ENCODE measurements at places on chromosomes 2 and 18. TPM values are rescaled to one million over a fixed set of nuclear protein-coding genes. Genes with fewer than 3 reads are reported as not detected.

FAP gene
- not detected for total RNA-seq

PIGN gene
- total RNA-seq: 37.5 TPM

TRIM43 gene
- not detected for total RNA-seq

POTEE gene
- total RNA-seq: 6.5 TPM

RND3 gene
- total RNA-seq: 4.0 TPM

DNA sequence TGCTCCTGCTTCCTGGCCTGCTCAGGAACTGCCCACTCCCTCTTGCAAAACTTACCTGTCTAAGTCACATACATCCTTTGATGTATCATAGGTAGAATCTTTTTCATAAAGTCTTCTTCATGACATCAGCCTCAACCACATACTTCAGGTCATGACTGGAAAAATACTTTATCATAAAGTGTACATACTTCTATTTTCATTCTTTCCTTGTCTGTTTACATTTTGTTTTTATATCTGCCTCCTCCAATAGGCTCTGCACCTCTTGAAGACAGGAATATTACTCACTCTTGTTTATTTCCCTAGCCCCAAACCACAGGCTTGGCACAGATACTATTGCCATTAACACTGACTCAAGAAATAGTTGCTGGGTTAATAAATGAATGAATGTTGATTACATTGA, 43.6 kb upstream of the ZNF804A start:
- no peak overlapping the region for H3K4me3 ChIP-seq
- H3K27ac ChIP-seq: no peak overlapping the region
- H3K27me3 ChIP-seq: no peaks in the 10 kb centered on the region
- no peak for DNase-seq
- no peaks in the 10 kb centered on the region for H3K4me1 ChIP-seq

DNA sequence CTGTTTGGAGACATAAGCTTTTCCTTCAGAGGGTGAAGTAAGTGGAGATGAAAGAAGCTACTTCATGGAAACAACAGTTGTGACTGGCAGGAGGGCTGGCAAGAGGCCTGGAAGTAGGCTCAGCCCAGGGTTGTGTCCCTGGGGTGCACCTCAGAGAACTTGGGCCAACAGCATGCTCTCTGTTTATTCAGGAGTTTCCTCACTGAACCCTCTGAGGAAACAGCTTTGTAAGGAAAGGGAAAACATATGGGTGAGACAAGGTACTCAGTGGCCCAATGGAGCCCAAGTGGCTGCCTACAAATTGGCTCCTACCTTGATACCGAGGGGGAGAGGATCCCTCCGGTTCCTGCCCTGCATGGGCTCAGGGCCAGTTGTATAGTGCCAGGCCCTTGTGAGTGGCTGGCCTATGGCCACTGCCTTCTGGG, 115.5 kb upstream of the ITGA6 start:
- no peaks in the 10 kb centered on the region for H3K27me3 ChIP-seq
- no peaks in the 10 kb centered on the region for H3K36me3 ChIP-seq
- no peak overlapping the region for H3K27ac ChIP-seq
- H3K4me3 ChIP-seq: no peak overlapping the region
- H3K4me1 ChIP-seq: no peaks in the 10 kb centered on the region
- no peak for DNase-seq

- H3K27ac ChIP-seq: no peak overlapping the region
- H3K4me1 ChIP-seq: no peaks in the 10 kb centered on the region
- no peak for DNase-seq
- H3K36me3 ChIP-seq: no peaks in the 10 kb centered on the region
- no peaks in the 10 kb centered on the region for H3K27me3 ChIP-seq
- H3K4me3 ChIP-seq: no peak overlapping the region
Measured at GRCh38 chr2:215979620-215980019, 33.7 kb downstream of the MREG start.

- H3K27me3 ChIP-seq: no peaks in the 10 kb centered on the region
- H3K4me3 ChIP-seq: no peak overlapping the region
- H3K36me3 ChIP-seq: no peaks in the 10 kb centered on the region
- DNase-seq: peak; percentile 59
- H3K27ac ChIP-seq: peak overlapping the region; percentile 49
- H3K4me1 ChIP-seq: peaks cover 51% of the 10 kb centered on the region
Measured at GRCh38 chr2:143692162-143692561, 562.9 kb downstream of the ARHGAP15 start.

- no peak for DNase-seq
- no peak overlapping the region for H3K4me3 ChIP-seq
- H3K36me3 ChIP-seq: no peaks in the 10 kb centered on the region
- no peaks in the 10 kb centered on the region for H3K4me1 ChIP-seq
- H3K27ac ChIP-seq: no peak overlapping the region
- no peaks in the 10 kb centered on the region for H3K27me3 ChIP-seq
Measured at GRCh38 chr2:3008561-3008960, 369.1 kb downstream of the EIPR1 start.
